A549 (cell line): ENCODE measurements at places on chromosomes 5 and 9. TPM values are rescaled to one million over a fixed set of nuclear protein-coding genes. Genes with fewer than 3 reads are reported as not detected.

AKNA gene
- polyA plus RNA-seq = 2.7 to 3.2 TPM (median 3.0 TPM) in 3 replicates

SPATA6L gene
- 0.99 to 1.6 TPM (median 1.2 TPM) in 3 replicates for polyA plus RNA-seq

DNA sequence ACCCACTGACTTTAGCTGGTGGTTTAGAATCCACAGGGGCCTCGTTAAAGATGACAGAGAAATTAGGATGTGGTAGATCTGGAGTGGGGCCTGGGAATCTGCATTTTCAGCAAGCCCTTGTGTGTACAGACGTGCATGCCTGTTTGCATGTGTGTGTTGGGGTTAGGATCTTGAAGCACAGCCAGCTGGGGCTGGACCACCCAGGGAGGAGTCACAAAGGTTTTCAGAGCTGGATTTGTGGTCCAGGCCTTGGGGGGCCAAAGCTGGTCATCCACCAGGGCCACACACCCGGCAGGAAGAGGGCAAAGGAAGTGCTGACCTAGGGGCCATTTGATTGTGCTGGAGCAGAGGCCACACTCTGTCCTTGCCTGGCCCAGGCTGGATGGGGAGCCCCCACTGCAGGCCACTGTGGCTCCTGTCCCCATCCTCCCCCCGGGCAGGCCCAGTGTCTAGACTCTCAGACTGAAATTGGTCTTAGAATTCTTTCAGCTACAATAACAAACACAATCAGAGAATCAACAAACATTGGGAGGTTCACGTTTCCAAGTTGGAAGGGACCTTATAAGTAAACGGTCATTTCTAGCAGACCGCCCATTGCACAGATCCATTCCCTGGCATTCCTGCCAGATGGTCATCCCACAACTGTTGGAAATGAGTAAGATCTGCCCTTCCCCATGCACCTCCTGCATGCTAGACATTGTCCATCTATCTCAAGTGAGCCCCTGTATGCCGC, 10.3 kb downstream of the CDX1 start:
- no peak for DNase-seq

- DNase-seq = no peak
Observed at GRCh38 chr5:113150821-113151220, 174.2 kb downstream of the DCP2 start.

DNA sequence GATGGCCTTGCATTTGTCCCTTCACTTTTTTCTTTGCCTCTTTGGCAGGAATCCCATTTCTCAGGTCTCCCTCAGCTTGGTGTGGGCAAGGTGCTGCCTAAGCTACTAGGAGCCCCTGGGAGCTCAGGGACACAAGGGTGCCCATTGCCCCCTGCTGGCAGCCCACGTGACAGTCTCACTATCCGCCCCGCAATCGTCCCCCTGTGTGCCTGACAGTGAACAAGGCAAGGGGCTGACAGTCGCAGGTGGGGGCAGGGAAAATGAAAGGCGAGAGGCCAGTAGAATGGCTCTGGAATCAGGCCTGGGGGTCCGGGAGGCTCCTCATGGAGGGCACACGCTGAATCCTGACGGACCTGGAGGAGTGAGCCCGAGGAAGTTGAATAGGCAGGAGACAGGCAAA, 2.0 kb upstream of the PCDH12 start:
- DNase-seq = no peak
